ENCODE measurements at places on chromosomes 6 and 20.

GRCh38 chr6:23349521-23350147, 776.4 kb upstream of the NRSN1 start:
- no peak for DNase-seq

DNA sequence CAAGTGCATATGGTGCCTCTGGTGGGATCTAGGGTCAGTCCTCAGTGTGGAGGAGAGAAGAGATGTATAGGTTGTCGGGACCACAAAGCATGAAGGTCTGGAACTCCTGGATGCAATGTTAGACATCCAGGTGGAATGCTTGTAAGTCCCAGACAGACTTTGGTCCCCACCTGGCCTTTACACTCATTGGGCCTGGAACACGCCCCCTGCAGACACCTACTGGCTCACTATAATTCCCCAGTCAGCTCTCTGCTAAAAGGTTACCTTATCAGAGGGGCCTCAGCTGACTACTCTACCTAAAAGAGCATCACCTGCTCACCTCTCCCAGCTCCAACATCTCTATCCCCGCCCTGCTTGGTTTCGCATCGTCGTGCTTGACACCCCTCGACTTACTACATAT, 41.7 kb upstream of the SIRPA start:
- no peak for DNase-seq

DNA sequence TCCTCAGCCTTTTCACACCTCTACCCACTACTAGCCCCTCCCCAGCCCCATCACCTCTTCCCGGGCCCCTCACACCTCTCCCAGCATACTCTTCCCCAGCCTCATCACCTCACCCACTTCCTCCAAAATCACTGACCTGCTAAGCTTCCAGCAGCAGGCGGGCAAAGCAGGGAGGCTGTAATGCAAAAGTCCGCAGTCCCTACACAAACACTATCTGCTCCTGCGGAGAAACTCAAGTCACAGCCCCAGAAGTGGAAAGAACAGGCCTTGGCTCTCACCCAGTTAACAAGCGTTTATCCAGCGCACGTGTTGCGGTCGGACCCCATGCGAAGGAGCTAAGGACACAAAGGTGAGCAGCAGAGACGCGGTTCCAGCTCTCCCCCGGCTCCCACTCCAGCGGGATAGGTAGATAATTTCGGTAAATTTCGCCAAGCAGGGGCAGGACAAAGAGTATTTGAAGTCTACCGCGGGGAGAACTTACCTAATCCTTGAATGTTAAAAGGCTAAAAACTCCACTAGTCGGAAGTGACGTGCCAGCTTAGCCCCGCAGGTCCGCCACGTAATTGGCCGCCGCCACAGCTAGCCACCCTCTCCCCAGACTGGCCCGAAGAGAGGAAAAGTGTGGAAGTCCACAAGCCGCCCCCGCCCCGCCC, 728 bp upstream of the TRIM39 start:
- DNase-seq: peak; percentile 57

GRCh38 chr6:2448826-2449571, 203.6 kb upstream of the GMDS start:
- no peak for DNase-seq

DNA sequence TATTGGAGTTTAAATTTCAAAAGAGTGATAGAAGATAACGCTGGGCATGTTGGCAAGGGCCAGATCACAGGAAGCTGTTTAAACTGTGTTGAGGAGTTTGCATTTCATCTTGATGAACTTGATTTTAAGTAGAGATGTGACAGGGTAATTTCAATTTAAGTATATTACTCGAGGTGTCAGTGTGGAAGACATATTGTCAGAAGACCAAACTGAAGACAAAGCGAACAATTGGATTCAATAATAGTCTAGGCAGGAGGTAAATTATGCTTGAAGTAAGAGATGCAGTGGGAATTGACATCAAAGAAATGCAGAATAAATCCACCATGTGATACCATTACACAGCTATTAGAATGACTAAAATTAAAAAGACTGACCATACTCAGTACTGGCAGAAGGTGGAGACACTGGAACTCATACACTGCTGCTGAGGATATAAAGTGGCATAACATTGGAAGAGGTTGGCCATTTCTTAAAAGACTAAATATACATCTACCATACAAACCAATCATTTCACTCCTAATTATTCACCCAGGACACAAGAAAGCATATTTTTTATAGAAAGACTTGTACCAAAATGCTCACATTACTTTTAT, 240.8 kb downstream of the ARHGAP18 start:
- no peak for DNase-seq

DNA sequence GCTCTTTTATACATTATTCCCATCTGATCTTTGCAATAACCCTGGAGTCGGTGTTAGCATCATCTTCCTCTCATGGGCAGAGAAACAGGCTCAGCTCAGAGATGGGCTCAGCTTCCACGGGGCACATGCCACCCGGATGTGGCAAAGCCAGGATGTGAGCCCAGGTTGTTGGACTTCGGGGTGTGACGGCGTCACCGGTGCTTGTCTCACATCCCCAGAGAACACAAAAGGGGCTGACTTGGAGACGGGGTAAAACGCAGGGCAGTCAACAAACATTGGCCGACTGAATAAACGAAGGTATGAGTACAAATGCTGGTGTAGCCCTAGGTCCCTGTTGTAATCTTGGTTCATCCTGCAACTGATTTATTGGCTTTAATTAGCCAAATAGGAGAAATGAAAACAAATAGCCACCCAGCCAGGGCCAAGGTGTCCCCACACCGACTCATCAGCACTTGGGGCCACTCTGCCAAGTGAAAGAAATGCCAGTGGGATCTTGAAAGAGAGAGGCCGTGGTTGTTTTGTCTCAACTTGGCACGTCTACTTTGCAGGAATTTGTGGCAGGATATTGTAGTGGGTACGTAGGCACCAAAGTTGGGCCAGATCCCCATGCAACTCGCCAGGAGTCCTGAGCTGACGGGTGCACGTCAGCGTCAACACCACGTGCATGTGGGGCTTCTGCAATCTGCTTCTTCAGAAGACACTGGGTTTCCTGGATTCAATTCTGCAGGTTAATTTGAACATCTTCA, 42.8 kb downstream of the APCDD1L start:
- no peak for DNase-seq

DNA sequence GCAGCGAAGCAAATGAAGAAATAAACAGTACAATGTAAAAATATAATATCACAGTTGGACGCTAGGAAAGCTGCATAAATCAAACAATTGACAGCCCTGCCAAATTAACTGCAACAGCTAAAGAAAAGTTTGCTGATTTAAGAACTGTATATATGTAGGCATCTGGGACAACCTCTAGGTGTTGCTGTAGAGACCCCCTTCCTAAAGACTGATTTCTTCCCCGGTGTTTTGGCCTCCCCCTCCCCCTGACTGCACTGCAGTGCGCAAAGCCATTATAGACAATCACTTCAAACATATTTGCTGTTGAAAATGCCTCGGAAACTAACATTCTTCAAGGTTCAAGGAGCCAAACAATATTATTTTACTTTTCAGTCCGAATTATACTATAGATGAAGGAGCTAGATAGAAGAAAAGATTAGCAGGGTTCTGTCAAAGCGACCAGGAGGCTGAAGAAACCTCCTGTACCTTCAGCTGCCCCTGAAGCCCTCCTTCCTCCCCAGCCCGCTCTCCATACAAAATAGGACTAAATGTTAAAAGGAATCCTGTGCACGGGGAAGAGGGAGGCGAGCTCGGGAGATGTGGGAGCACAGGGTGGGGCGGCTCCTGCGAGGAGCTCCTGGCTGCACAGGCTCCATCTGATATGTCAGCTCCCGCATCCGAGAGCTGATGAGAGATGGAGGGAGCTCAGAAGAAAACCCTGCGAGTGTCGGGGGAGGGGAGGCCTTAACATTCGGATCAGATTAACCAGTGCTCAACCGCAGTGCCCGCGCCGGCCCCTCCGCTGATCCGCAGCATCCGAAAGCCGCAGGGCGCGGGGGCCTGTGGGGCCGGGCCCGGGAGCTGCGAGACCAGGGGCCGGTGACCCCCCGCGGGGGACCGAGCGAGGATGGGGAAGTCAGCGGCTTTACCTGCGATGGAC, 822 bp downstream of the ELOVL4 start:
- no peak for DNase-seq

DNA sequence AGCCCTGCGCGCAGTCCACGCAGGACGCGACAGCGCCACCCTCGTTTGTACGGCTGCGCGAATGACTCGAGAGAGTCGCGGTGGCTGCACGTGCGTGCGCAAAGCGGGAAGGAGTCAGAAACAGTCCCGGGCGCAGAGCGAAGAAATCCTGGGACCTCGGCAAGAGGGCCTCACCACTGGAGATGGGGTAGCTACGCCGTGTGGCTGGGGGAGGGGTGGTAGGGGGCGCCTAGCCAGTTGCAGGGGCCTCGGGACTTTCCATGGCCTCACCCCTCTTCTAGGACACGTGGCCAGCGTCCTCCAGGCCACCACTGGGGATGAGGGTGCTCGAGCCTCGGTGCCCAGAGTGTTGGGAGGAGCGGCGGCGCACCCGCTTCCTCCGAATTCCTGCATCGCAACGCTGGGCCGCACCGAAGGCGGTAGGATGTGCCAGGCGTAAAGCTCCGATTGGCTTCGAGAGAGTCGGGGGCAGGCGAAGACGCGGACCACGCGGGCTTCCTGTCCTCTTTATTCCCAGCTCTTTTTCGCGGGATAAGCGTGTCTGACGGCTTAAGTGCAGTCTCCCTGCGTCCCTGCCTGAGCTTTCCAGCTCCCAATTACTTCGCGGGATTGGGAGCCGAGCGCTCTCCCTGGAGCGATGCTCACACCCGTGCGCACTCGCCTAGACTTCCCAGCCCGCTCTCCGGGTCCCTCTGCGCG, 38.7 kb downstream of the NCR2 start:
- DNase-seq: no peak

- no peak for DNase-seq
Measured at GRCh38 chr6:155974811-155975323, 519.2 kb upstream of the NOX3 start.

Data from NCI-H1436 treated with DMSO at 0.1 percent for 48 hours (cell line).